ENCODE measurements at places on chromosomes 13 and 19. TPM values are rescaled to one million over a fixed set of nuclear protein-coding genes. Genes with fewer than 3 reads are reported as not detected.

DNA sequence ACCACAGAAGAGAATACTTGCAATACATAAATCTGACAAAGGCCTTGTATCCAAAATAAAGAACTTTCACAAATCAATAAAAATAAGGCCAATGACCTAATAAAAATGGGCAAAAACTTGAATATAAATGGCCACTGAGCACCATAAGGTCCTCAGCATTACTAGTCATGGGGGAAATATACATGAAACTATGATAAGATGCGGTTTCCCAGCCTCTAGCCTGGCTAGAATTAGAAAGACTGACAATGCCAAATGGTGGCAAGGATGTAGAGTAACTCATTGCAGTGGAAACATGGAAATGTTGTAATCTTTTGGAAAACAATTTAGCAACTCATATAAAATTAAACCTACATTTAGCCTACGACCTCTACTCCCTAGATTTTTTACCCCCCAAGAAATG, 227.1 kb downstream of the GGACT start:
- no peak for DNase-seq

DNA sequence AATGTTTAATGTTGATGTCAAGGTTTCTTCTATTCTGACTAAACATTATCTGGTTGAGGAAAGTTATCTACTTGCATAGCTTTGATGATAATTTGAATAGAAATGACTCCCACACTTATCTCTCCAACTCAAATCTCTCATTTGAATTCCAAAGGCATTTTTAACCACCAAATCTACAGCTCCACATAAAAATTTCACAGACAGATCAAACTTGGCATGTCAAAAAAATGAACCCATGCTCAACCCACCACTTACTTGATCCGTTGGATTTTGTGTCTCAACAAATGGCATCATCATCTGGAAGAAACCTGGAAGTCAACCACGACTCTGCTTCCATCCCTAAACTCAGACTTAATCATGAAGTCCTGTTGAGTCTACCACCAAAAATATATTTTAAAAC, 1050.4 kb downstream of the EFNB2 start:
- DNase-seq, result no peak

Gene DMAC2
- 14.4 TPM for total RNA-seq

GRCh38 chr13:51832471-51833152, 12.4 kb downstream of the TMEM272 start:
- no peak for DNase-seq

GRCh38 chr19:47032171-47032811, 12.7 kb downstream of the NPAS1 start:
- no peak for DNase-seq

DNA sequence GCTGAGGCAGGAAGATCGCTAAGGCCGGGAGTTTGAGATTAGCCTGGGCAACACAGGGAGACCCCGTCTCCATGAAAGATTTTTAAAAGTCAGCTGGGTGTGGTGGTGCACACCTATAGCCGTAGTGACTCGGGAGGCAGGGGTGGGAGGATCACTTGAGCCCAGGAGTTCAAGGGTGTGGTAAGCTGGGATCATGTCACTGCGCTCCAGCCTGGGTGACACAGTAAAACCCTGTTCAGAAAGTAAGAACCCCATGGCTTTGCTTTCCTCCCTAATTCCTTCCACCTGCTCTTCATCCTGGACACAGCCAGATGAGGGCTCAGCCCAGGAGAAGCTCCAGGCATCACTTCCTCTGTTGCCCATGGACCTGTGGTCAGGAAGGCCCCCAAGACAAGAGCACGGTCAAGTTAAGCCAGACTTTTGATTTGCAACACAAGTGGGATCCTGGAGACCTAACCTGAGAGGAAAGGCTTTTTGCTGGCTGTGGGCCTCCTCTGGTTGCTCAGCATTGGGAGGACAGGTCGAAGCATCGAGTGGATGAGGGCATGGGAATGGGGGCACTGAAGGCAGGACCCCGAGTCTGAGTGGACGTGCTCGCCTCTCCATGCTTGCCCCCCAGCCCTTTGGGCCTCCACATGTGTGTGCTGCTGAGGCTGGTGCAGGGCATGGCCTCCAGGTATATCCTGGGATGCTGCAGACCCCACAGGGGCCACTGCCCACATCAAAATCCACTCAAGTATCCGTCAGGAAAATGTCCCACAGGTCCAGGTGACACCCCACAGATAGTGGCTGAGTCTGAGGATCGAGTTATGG, 25.4 kb downstream of the TUBA3C start:
- no peak for DNase-seq

GRCh38 chr13:105798541-105798940, 736.9 kb downstream of the EFNB2 start:
- DNase-seq, result no peak

DNA sequence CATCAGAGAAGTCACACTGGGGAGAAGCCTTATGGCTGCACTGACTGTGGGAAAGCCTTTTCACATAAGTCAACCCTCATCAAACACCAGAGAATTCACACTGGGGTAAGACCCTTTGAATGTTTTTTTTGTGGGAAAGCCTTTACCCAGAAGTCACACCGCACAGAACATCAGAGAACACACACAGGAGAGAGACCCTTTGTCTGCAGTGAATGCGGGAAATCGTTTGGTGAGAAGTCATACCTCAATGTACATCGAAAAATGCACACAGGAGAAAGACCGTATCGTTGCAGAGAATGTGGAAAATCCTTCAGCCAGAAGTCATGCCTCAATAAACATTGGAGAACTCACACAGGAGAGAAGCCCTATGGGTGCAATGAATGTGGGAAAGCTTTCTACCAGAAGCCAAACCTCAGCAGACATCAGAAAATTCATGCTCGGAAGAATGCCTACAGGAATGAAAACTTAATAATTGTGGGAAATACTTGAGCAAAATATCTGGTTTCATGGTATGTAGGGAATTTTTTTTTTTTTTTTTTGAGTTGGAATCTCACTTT, 30.7 kb downstream of the ZNF793 start:
- DNase-seq, result no peak

Measured in skin of body (tissue), 3 donors.